ENCODE measurements at places on chromosomes 3 and 15.
A peak's percentile ranks its signal among the peaks of the same experiment; 100 is the strongest.

- peak; percentile 52 for DNase-seq
Measured at GRCh38 chr3:36653095-36653494, 111.3 kb downstream of the DCLK3 start.

- DNase-seq: peak; percentile 71
Measured at GRCh38 chr3:58640700-58641372, 25.7 kb downstream of the FAM3D start.

- DNase-seq: no peak
Measured at GRCh38 chr3:106018929-106019550, 150.2 kb upstream of the CBLB start.

- DNase-seq: no peak
Measured at GRCh38 chr15:75685195-75685594, 27.5 kb downstream of the CSPG4 start.

GRCh38 chr3:185059766-185060165 lies 93.1 kb downstream of the C3orf70 start:
- no peak for DNase-seq

GRCh38 chr3:127254730-127255129 lies 33.1 kb downstream of the PRR20G start:
- no peak for DNase-seq

- peak; percentile 82 for DNase-seq
Measured at GRCh38 chr15:43093026-43093425, 12.8 kb downstream of the UBR1 start.

DNA sequence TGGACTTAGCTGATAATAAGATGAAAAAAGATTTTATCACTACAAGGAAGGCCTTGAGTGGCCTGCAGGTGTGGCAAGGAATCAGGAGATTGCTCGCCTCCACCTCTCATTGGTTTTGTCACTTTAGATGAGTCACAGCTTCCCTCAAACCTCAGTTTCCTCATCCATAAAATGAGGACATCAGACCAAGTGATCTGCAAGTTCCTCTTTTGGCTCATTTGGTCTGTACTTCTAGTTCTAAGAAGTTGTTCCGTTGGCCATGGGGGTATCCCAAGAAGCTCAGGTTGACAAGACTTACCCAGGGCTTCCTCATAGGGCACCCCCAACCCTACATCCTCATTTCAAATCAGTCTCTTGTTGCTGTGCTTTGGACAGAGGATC lies 254.1 kb downstream of the UACA start:
- DNase-seq: no peak

- DNase-seq: no peak
Measured at GRCh38 chr15:28878209-28878608, 7.6 kb upstream of the APBA2 start.

GRCh38 chr15:101528108-101528916 lies 38.8 kb upstream of the PCSK6 start:
- DNase-seq: no peak

DNA sequence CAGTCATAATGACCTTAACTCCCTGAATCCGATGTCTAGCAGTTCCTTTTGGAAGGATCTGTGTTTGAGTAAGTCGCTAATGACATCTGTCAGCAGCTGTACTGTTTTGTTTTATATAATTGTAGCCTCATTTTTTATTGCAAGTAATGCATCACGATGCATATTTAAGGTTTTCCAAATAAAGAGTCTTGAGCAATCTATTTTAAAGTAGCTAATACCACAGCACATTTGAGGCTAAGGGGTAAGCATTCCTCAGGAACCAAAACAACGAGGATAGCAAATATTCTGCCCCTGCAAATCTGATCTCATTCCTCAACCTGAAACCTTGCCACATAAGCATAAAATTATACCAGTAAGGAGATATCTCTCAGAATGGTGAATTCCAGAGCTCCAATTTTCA lies 98.7 kb downstream of the TBC1D5 start:
- DNase-seq: peak; percentile 75

GRCh38 chr3:46517016-46517783 lies 19.4 kb downstream of the RTP3 start:
- peak; percentile 84 for DNase-seq

GRCh38 chr3:27708250-27708649 lies 13.9 kb downstream of the EOMES start:
- DNase-seq: no peak

DNA sequence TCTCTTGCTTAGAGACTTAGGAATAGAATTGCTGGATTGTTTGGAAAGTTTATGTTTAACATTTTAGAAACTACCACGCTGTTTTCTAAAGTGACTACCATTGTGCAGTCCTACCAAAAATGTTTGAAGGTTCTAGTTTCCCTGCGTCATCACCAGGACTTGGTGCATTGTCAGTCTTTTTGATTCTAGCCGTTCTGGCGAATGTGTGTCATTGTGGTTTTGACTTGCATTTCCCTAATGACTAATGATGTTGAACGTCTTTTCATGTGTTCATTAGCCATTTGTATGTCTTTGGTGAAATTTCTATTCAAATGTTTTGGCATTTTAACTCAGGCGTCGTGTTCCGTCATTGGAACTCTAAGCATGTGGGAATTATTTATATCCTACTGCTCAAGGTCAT lies 58.0 kb downstream of the CHD2 start:
- DNase-seq: peak; percentile 39

- no peak for DNase-seq
Measured at GRCh38 chr3:38560996-38561717, 65.0 kb downstream of the EXOG start.

GRCh38 chr15:94791008-94791407 lies 559.6 kb downstream of the MCTP2 start:
- no peak for DNase-seq

- DNase-seq: no peak
Measured at GRCh38 chr3:183254487-183255347, 1.7 kb downstream of the B3GNT5 start.

GRCh38 chr3:153614563-153614962 lies 452.5 kb downstream of the RAP2B start:
- DNase-seq: peak; percentile 83

DNA sequence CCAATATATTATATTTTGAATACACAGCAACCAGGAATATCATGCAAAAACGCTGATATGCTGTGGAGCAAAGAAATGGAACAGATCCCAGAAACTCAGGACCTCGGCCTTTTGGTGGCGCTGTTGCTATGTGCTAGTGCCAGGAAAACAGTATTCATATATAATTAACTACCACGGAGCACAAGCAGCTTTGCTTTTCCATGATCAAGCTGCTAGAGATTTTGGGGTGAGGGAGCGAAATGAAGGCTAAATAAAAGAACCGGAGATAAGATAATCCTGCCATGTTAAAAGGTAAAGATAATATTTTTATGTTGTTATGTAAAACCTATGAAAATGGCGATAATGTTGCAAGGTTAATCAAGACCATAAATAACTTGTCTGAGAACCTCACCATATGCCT lies 157.7 kb upstream of the FAM3D start:
- DNase-seq: peak; percentile 68

GRCh38 chr3:134229038-134229437 lies 21.6 kb downstream of the RYK start:
- DNase-seq: no peak

- DNase-seq: no peak
Measured at GRCh38 chr3:156702367-156702766, 28.0 kb downstream of the TIPARP start.

DNA sequence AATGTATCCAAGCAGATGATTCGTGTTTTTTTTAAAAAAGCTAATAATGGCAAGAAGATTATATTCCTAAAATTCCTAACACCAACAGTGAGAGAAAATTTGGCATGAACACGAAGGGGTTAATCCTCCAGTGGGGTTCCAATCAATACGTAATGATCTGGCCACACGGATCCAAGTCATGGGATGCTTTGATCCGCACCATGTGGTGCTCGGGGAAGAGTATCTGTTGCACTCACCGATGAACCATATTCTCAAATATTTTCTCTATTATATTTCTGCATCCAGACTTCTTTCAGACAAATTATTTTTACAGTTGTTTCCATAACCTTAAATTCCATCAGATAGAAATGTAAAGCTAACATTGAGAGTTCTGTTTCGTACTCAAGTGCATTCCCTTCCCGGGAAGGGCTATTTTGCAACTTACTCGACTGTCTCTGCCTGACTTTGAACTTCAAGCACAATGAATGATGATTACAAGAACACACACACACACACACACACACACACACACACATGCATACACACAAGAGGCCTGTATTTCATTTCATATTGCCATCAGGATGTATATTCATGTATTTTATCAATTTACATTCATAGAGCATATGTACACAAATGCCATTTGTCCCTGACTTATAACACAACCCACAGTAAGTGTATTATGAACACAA lies 567.2 kb downstream of the FOXP1 start:
- DNase-seq: peak; percentile 41

DNA sequence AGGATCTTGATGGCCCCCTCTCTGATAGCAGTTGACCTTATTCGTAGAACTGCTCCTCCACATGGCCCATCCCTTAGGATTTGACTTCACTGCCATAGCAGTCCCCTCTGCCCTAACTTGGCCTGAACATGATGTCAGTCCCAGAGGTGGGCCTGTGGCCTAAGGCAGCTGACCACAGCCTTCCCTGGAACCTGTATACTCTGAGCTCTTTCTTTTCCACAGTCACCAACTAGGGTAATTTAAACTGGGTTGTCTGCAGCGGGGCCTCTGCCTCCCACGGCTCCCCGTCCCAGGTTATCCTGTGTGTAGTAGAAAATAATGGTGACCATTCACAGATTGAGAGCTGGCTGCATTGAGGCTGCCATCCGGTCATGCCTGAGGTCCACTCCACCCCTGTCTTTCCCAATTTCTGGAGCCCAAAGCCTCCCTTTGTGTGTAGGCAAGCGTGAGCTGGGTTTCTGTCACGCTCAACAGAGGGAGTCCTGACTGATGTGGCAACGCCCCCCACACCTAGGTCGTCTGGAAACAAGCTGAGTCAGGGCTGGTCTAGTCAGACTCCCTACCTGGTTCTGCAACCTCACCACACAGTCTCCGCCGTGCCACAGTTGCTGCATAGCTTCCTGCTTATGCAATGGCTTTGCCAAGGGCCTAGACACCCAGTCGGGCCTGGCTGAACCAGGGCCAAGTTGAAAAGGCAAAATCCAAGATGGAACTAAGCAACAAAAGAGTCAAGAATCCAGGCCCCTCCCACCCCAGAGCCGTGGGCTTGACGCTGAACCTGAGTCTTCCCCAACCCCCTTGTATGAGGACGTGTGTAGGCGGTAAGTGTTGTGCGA lies 284.5 kb downstream of the XXYLT1 start:
- DNase-seq: no peak

DNA sequence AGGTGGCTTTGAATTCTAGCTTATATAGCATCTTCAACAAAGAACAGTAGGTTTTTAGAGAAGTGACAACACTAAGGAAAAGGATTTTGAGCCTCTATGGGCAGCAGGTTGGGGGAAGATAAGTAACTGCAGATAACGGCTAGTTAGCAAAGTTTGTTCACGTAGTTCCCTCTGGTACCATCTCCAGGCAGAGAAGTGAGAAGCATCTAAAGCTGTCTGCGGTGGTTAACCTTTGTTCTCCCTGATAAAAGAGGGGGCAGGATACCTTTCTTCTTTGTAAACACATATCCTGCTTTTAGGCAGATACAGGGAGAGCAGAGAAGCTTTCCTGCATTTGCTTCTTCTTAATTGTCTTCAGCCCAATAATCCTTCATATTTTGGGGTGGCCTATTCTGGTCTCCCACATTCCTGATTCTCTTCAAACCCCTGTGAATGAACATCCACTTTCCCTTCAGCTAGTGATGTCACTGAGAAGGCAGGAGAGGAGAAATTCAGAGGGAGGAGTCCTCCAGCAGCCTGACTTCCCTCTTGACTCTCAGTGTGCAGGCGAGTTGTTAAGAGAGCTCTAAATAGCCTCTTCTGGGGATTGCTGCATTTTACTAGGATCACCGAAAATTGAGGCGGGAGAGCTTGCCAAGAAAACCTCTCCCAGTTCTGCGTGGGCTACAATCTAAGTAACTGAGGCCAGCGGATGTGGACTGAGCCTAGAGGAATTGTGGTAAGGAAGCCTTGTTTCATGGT lies 393.7 kb upstream of the C2CD4B start:
- DNase-seq: peak; percentile 24

DNA sequence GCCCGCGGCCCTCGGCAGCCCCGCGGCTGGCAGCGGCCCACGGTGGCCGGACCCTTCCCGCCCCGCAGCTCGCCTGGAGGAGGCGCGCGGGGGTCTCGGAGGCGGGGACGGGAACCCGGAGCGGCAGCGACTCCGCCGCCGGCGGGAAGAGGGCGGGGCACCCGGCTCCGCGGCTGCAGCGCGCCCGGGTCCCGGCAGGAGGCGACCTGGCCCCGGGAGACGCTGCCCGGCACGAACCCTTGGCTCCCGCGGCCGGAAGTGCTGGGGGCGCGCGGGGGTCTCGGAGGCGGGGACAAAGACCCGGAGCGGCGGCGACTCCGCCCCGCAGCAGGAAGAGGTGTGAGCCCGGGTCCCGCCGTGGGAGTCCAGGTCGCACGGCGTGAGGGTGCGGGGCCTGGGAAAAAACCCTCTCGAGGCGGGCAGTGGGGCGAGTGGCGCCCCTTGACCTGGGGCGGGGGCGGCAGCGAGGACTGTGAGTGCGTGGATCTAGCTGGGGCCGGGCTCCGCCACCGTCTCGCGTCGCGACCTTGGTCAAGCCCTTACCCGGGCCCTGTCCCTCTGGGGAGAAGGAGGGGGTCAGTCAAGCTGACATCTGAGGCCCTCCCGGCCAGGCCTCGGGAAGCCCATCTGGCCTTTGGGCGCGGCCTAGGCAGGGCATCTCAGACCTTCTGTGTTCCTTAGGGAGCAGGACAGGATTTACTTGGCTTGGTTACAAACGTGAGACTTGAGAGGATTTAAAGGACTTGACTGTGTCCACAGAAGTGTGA lies at the start of gene CIB2:
CIB2 (minus strand) TSS at position 151 of the 767 bp plus-strand sequence. CDS start 230 bp downstream, outside the sequence.
- DNase-seq: peak; percentile 81

DNA sequence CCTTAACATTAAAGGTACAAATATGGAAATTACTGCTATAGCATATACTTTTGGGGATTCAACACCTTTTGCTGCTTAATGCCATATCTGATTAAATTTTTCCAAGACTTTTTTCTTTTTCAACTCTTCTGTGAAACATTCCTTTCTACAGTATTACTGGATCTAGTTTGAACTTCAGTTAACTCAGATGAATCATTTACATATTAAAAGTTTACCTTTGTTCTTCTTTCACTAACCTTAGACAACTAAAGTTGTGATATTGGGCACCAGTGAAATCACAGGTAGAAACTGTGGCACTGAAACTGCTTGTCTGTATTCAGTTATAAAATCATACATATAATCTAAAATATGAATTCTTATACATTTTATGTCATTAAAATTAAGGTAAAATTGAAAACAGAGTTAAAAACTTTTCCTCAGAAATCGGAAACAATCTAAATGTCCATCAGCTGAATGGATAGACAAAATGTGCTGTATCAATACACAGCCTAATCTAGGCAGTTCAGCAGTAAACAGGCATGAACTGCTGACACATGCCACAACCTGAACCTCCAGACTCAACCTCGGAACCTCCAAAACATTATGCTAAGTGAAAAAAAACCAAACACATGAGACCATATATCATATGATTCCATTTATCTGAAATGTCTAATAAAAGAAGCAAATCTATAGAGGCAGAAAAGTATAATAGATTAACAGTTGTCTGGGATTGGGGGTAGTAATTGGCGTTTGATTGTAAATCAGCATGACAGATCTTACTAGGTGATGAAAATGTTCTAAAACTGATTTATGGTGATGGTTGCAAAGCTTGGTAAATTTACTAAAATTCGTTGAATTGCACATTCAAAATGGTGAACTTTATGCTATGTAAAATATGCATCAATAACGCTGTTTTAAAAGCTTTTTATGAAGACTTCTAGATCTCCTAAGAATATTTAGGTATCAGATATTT lies 50.0 kb downstream of the PPARG start:
- no peak for DNase-seq
